Ammon's horn (tissue), 1 donor: ENCODE measurements at places on chromosomes 12 and 14.

GRCh38 chr12:15020156-15020555 is 47.3 kb downstream of the PDE6H start:
- no peak for DNase-seq

DNA sequence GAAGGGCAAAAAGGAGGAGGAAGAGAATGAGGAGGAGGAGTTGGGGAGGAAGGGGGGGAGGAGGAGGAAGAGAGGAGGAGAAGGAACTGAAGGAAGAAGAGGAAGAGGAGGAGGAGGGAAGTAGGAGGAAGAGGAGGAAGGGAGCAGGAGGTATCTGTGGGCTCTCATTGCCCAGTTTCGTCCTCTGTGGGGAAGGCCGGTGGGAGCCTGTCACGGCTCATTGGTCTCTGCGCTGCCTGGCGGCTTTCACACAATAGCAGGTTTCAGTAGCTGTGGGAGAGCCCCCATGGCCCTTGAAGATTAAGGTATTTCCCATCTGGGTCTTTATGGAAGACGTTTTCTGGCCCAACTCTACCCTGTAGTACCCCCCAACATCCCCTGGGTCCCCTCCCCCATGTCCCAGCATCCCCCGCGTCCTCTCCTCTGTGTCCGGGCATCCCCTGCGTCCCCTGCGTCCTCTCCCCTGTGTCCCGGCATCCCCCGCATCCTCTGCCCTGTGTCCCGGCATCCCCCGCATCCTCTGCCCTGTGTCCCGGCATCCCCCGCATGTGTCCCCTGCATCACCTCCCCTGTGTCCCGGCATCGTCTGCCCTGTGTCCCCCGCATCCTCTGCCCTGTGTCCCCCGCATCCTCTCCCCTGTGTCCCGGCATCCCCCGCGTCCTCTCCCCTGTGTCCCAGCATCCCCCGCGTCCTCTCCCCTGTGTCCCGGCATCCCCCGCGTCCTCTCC is 278.2 kb upstream of the SFSWAP start:
- no peak for DNase-seq

DNA sequence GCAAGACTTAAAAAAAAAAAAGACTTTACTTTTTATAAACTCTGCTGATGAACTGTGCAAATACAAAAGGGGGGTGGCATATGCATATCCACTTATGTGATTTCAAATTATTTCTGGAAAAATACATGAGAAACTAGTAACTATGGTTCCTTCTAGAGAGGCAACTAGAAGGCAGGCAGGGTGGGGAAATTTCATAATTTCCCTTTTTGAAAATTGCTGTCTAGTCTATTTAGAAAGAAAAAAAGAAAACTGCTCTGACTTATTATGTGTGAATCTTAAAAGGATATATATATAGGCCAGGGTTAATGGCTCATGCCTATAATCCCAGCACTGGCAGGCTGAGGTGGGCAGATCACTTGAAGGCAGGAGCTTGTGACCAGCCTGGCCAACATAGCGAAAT is 42.3 kb downstream of the ANAPC7 start:
- DNase-seq: no peak

DNA sequence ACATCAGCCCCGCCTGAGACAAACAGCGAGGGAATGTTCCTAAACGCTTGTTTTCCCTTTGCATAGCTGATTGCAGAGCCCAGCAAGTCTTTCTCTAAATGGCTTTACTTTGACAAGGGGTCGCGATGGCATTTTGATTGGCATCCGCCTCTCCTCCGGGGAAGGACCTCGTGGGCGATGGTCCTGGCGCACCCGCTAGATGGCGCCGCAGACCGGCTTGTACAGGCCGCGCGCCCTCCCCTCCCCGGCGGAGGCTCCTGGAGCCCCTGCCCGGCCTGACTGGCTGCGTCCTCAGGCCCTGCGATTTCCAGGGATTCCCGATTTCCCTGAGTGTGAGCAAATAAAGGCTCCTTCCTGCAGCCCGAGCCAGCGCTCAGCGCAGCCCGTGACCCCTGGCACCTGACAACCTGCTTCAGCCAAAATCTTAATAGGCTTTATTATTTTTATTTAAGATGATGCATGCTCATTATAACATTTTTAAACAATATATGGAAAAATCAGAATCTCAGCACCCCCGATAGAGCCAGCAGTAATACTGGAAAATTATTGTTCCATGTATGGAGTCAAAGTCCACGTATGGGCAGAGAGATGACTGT is 468.3 kb downstream of the AACS start:
- peak; percentile 80 for DNase-seq

DNA sequence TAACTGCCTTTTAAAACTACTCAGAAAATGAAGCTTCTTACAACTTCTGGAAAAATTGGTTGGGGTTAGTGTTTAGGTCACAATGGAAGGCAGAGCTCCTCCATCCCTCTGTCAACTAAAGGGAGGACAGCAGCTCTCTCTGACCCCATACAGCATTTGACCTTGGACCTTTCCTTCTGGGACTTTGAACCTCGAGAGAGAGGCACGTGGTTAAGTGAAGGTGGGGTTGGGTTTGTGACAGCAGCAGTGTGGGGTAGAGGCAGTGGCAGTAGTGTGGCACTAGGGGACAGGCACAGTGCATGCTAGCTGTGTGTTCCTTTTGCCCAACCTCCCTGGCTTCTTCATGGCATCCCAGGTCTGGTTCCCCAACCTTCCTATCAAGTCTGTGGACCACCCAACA is 9.4 kb upstream of the C12orf75 start:
- DNase-seq: no peak

- DNase-seq: no peak
Measured at GRCh38 chr12:5488626-5488955, 56.7 kb downstream of the NTF3 start.

DNA sequence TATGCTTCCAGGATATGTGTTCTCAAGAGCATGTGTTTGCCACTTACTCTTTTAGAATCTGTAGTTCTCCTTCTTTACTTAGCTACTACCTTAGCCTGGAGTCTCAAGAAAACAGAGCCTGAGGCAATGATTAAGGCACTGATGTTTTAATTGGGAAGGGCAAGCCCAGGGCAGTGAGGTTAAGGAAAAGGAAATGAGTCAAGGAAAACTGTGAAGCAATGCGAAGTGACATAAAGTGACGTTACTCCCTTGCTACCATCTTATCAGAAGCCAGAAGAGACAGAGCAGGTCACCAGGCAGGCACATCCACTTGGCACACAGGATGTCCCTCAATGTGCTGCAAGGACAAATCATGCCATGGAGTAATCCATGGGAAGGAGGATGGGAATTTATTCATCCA is 11.3 kb upstream of the EML5 start:
- no peak for DNase-seq

- DNase-seq: peak; percentile 84
Measured at GRCh38 chr12:124898200-124898922, 16.1 kb downstream of the UBC start.

GRCh38 chr14:69044965-69045555 is 66.0 kb upstream of the ACTN1 start:
- no peak for DNase-seq

- no peak for DNase-seq
Measured at GRCh38 chr12:124705545-124706138, 138.2 kb upstream of the NCOR2 start.

GRCh38 chr14:73231981-73232851 is 5.1 kb upstream of the PAPLN start:
- no peak for DNase-seq
